ENCODE measurements at places on chromosomes 4 and X.
A peak's percentile ranks its signal among the peaks of the same experiment; 100 is the strongest.

DNA sequence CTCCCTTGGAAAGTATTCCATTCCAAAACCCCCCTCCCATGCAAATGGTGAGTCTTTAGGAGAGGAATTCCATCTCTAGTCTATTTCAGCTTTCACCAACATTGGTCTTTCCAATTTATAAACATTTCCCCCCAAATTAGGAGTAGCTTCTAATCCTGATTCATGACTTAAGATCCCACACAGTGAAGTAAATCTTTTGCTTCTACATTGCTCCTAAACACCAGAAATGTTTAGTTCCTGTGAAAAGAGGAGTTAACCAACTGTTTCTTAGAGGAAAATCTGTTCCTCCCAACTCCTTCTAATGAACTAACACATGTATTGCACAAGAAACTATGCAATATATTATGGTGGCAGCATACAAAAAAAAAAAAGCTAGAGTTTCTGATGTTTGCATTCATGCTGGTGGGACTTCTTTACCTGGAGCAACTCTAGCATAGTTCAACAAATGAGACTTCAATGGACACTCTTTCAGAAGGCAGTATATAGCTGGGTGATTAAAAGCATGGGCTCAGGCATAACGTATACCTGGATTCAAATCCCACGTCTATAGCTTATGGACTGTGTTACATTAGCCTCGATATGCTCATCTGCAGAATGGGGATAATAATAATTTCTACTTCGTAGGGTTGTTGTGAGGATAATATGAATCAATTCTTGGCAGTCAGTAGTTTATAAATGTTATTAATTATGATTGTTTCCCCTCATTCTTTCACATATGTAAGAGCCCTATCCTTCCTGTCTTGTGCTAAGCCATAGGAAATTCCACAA is 131.6 kb upstream of the TMEM164 start:
- no peaks in the 10 kb centered on the region for H3K4me1 ChIP-seq
- DNase-seq, result no peak
- H3K27ac ChIP-seq, result no peak overlapping the region
- no peaks in the 10 kb centered on the region for H3K27me3 ChIP-seq
- no peaks in the 10 kb centered on the region for H3K36me3 ChIP-seq
- H3K4me3 ChIP-seq, result no peak overlapping the region

DNA sequence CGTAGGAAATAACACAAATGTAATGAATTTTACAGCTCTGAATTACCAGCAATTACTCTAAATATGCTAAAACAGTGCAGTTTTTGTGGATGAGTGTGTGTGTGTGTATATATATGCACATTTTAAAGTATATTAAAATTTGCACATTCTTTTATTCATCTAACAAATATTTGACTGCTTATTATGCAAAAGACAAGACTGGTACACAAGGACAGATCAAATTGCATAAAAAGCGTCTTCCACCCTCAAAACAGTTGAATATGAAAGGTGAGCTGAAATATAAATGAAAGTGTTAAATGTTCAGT is 13.9 kb downstream of the ZAR1 start:
- no peak overlapping the region for H3K27ac ChIP-seq
- no peaks in the 10 kb centered on the region for H3K36me3 ChIP-seq
- H3K4me3 ChIP-seq, result no peak overlapping the region
- H3K27me3 ChIP-seq, result no peaks in the 10 kb centered on the region
- H3K4me1 ChIP-seq, result no peaks in the 10 kb centered on the region
- no peak for DNase-seq

DNA sequence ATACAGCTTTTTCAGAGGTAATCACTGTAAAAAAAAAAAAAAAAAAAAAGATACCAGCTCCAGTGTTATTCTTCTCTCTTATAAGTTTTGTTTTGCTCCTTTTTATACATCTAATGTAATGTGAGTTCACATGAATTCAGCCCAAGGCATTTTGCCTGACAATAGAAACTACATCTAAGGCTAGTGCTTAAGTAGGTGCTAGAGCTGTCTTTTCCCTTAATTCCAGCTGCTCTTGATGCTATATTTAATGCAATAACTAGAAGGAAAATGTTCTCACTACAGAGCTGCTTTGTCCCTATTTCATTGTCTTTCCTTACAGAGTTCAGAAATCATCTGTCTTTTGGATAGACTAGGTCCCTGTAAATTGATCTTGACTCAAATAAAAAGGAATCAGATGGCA is 150.1 kb downstream of the NAA11 start:
- no peaks in the 10 kb centered on the region for H3K36me3 ChIP-seq
- no peaks in the 10 kb centered on the region for H3K4me1 ChIP-seq
- DNase-seq, result no peak
- no peaks in the 10 kb centered on the region for H3K27me3 ChIP-seq
- no peak overlapping the region for H3K27ac ChIP-seq

- no peak overlapping the region for H3K4me3 ChIP-seq
- H3K27ac ChIP-seq, result no peak overlapping the region
- DNase-seq, result no peak
- H3K36me3 ChIP-seq, result no peaks in the 10 kb centered on the region
- H3K4me1 ChIP-seq, result no peaks in the 10 kb centered on the region
- no peaks in the 10 kb centered on the region for H3K27me3 ChIP-seq
Observed at GRCh38 chr4:125303058-125303457, 11.7 kb upstream of the FAT4 start.

- H3K36me3 ChIP-seq, result no peaks in the 10 kb centered on the region
- no peaks in the 10 kb centered on the region for H3K27me3 ChIP-seq
- no peak overlapping the region for H3K27ac ChIP-seq
- no peak for DNase-seq
Observed at GRCh38 chr4:40241941-40242340, 45.1 kb downstream of the RHOH start.

GRCh38 chrX:72280321-72280845 is 3.3 kb upstream of the RPS4X start:
- H3K27ac ChIP-seq, result no peak overlapping the region
- no peaks in the 10 kb centered on the region for H3K36me3 ChIP-seq
- no peaks in the 10 kb centered on the region for H3K4me1 ChIP-seq
- H3K27me3 ChIP-seq, result no peaks in the 10 kb centered on the region

- DNase-seq, result no peak
- H3K36me3 ChIP-seq, result no peaks in the 10 kb centered on the region
- 0 out of 2 replicates have a peak, but pooled peaks cover 2% of the 10 kb centered on the region for H3K4me1 ChIP-seq
- no peak overlapping the region for H3K27ac ChIP-seq
- no peaks in the 10 kb centered on the region for H3K27me3 ChIP-seq
Observed at GRCh38 chr4:23373261-23373660, 516.6 kb downstream of the PPARGC1A start.

GRCh38 chrX:148501386-148502066 is 1.1 kb downstream of the AFF2 start:
- H3K36me3 ChIP-seq, result no peaks in the 10 kb centered on the region
- no peaks in the 10 kb centered on the region for H3K4me1 ChIP-seq
- H3K27me3 ChIP-seq, result no peaks in the 10 kb centered on the region
- H3K4me3 ChIP-seq, result peak overlapping the region; percentile 66
- DNase-seq, result no peak

GRCh38 chr4:154478128-154478527 is 13.5 kb downstream of the DCHS2 start:
- no peak for DNase-seq
- no peak overlapping the region for H3K27ac ChIP-seq
- H3K27me3 ChIP-seq, result no peaks in the 10 kb centered on the region
- H3K36me3 ChIP-seq, result no peaks in the 10 kb centered on the region
- H3K4me3 ChIP-seq, result no peak overlapping the region

DNA sequence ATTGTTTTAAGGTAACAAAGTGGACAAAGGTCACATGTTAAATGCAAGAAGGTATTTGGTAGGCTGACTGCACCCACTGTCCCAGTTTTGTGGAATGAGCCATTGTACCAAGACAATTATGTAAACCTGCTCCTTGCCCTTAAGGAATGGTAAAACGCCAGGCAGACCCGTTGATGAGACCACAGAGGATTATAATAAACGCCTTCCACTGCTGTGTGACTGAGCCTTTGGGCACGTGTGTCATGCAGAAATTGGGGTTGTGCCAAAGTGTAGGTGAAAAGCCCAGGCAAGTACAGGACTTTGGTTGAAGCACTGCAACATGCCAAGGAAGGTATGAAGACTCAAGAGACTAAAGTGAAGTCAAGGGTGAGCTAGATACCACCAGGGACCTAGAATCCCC is 59.7 kb downstream of the LRRC66 start:
- H3K27me3 ChIP-seq, result no peaks in the 10 kb centered on the region
- H3K4me1 ChIP-seq, result no peaks in the 10 kb centered on the region
- DNase-seq, result no peak

- no peak for DNase-seq
- H3K36me3 ChIP-seq, result no peaks in the 10 kb centered on the region
- no peak overlapping the region for H3K4me3 ChIP-seq
- no peaks in the 10 kb centered on the region for H3K27me3 ChIP-seq
- H3K4me1 ChIP-seq, result no peaks in the 10 kb centered on the region
Observed at GRCh38 chr4:15925830-15926229, 12.7 kb downstream of the FGFBP1 start.

GRCh38 chr4:159271856-159272255 is 169.0 kb downstream of the RAPGEF2 start:
- H3K4me1 ChIP-seq, result 0 out of 2 replicates have a peak, but pooled peaks cover 2% of the 10 kb centered on the region
- H3K27ac ChIP-seq, result no peak overlapping the region
- no peak for DNase-seq
- no peaks in the 10 kb centered on the region for H3K27me3 ChIP-seq
- H3K4me3 ChIP-seq, result no peak overlapping the region

GRCh38 chrX:46611658-46612362 is 38.2 kb downstream of the CHST7 start:
- no peaks in the 10 kb centered on the region for H3K27me3 ChIP-seq
- no peak overlapping the region for H3K27ac ChIP-seq
- no peak for DNase-seq
- H3K4me1 ChIP-seq, result no peaks in the 10 kb centered on the region
- no peaks in the 10 kb centered on the region for H3K36me3 ChIP-seq
- H3K4me3 ChIP-seq, result no peak overlapping the region

DNA sequence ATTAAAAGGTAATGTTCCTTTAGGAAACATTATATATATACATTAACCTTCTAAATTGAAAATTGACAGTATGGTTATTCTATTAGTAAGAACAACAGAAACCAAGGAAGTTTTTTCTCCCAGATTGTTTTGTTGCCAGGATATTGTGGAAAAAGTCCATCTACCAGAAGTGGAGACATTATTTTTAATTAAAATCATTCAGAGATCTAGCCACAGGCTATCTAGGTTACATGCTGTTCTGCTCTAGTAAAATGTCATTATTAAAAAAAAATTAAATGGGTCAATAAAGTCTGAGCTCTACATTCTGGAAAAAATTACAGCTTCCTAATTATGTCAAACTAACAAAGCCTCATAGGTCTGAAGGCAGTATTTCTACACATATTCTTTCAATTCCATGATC is 74.3 kb downstream of the NSG1 start:
- H3K4me1 ChIP-seq, result peaks cover 13% of the 10 kb centered on the region
- no peak overlapping the region for H3K27ac ChIP-seq
- H3K27me3 ChIP-seq, result no peaks in the 10 kb centered on the region
- no peak for DNase-seq
- H3K4me3 ChIP-seq, result no peak overlapping the region

DNA sequence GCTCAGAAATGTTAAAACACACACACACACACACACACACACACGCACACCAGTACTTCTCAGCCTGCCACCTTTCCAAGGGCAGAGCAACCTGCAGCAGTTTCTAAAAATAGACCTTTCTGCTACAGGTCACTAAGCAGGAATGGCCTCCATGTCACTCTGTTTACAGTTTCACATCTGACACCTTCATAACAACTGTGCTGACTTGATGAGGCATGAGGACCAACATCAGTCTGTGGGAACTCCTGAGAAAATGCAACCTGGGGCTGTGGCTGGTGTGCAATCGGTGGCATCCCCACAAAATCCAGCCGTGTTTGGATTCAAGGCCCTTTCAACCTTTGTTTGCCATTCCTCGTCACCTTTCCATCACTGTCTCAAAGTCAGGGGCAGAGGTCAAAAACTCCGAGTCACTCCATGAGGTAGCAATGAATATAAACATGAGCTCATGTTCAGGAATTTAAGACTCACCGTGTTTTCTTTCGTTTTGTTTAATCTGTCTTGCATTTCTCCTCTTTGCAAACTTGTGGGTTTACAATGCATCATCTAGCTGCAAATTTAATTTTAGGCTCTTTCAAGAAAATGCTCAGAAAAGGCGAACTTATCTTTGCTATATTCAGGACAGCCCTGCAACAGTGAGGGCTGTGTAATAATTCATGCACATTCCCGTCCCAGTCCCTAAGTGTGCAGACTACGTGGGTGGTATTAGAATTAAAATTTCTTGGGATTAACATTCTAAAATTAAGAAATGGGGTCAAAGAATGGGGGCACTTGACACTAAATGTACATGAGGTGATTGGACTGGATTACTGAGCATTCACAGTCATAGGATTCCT is 135.3 kb downstream of the SHROOM3 start:
- H3K27me3 ChIP-seq, result no peaks in the 10 kb centered on the region
- DNase-seq, result no peak
- H3K36me3 ChIP-seq, result no peaks in the 10 kb centered on the region

GRCh38 chr4:26418850-26419249 is 71.4 kb downstream of the CCKAR start:
- 0 out of 2 replicates have a peak, but pooled peaks cover 1% of the 10 kb centered on the region for H3K4me1 ChIP-seq
- DNase-seq, result no peak
- H3K27me3 ChIP-seq, result no peaks in the 10 kb centered on the region

GRCh38 chr4:143599827-143600226 is 86.3 kb downstream of the SMARCA5 start:
- no peak overlapping the region for H3K27ac ChIP-seq
- H3K4me1 ChIP-seq, result no peaks in the 10 kb centered on the region
- DNase-seq, result no peak
- no peak overlapping the region for H3K4me3 ChIP-seq
- H3K36me3 ChIP-seq, result no peaks in the 10 kb centered on the region

DNA sequence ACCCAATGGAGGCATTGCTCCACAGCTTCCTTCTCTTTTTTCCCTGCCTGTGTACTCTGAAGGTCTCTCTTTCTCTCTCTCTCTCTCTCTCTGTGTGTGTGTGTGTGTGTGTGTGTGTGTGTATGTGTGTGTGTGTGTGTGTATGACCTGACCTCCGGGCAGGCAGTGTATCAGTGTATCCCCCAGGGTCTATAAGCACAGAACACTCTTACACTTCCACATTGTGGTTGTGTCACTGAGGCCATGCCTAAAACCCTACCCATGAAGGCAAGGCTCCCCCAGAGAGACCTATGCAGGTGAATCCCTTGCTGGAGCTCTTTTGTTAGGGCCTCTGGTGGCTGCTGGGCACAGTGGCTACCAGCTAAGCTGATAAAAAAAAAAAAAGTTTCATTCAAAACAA is 300.4 kb upstream of the BMP3 start:
- H3K36me3 ChIP-seq, result no peaks in the 10 kb centered on the region
- H3K4me1 ChIP-seq, result no peaks in the 10 kb centered on the region
- H3K4me3 ChIP-seq, result no peak overlapping the region
- no peak overlapping the region for H3K27ac ChIP-seq
- peaks cover 2% of the 10 kb centered on the region for H3K27me3 ChIP-seq

GRCh38 chr4:152112887-152113286 is 352.1 kb upstream of the GATB start:
- no peaks in the 10 kb centered on the region for H3K4me1 ChIP-seq
- no peak overlapping the region for H3K4me3 ChIP-seq

DNA sequence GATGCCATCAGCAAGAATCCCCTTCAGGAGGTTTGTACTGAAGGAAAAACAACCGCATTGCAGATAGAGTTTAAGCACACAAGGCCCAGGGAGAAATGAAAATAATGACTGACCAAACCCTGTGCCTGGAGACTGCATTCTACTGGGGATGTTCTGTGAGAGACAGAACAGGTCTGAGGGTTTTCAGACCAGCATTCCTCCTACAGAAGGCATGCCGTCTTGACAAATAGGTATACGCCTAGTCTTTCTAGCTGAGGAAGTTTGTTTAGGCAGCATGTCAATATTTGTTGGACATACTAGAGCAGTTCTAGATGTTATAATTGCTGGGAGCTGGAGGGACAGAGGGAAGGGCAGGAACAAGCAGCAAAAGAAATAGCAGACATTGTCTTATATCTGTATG is 68.4 kb upstream of the SCOC start:
- peaks cover 2% of the 10 kb centered on the region for H3K27me3 ChIP-seq
- no peak overlapping the region for H3K4me3 ChIP-seq
- no peaks in the 10 kb centered on the region for H3K36me3 ChIP-seq
- DNase-seq, result no peak
- H3K4me1 ChIP-seq, result no peaks in the 10 kb centered on the region

Measured in iPS DF 6.9 (cell line).